ENCODE measurements at places on chromosomes 2 and 18.
A peak's percentile ranks its signal among the peaks of the same experiment; 100 is the strongest.

GRCh38 chr18:10863026-10863425, 286.3 kb downstream of the PIEZO2 start:
- no peak for DNase-seq

DNA sequence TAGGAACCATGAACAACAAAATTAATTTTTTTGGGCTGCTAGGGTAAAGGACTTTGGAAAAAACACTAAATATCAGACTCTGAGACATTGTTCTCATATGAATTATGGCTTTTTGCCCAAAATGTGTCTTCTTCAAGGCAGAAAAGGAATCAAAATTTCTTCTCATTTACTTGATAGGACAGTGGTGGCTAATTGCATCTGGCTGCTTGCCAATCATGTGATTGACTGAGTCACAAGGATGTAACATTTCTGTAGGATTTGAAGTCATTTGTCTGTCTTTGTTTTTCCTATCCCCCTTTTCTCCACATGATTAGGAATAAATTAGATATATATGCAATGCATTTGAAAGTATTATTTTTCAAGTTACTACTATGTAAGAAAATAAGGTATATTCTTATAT, 130.2 kb downstream of the SLC4A10 start:
- no peak for DNase-seq

GRCh38 chr2:164054651-164055050, 318.8 kb upstream of the FIGN start:
- no peak for DNase-seq

DNA sequence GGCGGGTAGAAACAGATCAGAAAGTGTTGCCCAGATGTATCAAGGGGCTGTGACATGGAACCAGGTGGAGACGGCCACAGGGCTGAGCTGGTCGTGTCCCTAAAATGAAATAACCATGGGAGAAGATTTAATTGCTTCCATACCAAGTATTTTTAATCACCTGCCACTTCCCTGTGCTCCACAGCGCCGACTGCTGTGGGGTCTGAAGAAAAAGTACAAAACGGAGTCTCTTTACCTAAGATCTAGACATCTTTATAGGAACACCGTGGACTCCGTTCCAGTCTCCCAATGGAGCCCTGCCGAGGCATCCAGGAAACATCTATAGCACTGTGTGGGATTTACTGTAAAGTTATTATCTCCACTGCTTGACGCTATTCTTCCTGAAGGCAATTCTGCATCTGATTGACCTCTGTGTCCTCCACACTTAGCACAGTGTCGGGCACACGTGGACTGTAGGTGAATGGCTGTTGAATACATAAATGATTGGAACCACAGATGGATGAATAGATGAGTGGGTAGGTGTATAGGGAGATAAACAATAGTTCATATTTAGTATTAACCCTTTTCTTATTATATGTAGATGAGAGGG, 21.6 kb upstream of the GYPC start:
- DNase-seq, result no peak

DNA sequence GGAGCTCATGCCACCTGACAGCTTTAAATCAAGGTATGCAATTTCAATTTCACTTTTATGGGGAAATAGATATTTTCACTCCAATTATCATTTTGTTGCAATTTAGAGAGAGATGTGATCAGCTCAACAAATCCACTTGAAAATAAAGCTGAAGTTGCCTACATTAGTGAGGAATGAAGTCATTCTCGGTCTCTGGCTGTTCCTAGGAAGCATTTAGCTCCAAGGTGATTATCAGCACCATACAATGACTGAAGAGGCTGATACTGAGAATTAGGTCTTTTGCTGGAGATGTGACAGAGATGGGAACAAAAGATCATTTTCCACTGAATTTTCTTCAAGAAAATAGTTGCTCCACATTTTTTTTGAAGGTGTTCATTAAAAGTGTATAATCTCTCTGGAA, 1303.7 kb downstream of the DPP10 start:
- no peak for DNase-seq

- no peak for DNase-seq
Observed at GRCh38 chr2:58973811-58974281, 732.7 kb upstream of the FANCL start.

GRCh38 chr2:19900931-19901441, 797 bp downstream of the TTC32 start:
- no peak for DNase-seq

GRCh38 chr2:152648336-152648735, 68.9 kb downstream of the PRPF40A start:
- no peak for DNase-seq

GRCh38 chr2:31255911-31256571, 22.1 kb downstream of the EHD3 start:
- DNase-seq, result no peak

DNA sequence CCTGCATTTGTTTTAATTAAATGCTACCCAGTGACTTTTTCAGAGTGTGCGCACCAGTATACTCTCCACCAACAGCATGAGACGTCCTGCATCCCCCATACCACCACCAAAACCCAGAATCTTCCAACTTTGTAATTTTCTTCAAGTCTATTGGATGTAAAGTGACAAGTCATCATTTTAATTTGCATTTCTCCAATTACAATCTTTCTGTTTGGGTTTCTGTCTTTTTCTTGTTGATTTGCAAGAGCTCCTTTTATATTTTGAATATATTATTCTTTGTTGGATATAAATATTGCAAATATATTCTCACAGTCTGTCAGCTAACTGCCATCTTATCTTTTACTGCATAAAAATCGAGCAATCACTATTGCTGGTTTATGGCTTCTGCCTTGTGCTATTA, 96.6 kb downstream of the FAM168B start:
- DNase-seq, result no peak

DNA sequence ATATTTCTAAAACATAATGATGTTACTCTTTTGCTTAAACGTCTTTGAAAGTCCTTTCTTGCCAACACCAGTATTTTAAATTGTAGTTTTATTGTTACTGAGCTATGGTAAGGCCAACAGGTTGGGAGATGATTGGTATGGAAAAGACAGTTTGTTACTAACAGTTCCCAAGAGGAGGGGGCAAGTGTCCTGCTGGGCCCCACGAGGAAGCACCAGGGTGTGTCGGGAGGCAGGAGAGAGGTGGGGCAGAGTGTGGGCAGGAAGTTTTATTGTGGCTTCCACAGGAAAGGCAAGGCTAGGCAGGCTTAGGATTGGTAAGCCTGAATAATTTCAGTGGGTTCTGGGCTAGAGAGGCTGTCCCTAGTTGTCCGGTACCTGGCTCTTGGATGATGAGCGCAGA, 134.3 kb downstream of the SOCS6 start:
- no peak for DNase-seq

GRCh38 chr2:20350041-20350712, 467 bp downstream of the PUM2 start:
- DNase-seq, result peak; percentile 18

GRCh38 chr2:128450211-128451024, 131.8 kb upstream of the HS6ST1 start:
- no peak for DNase-seq

GRCh38 chr2:33457556-33458247, 18.7 kb upstream of the RASGRP3 start:
- DNase-seq, result no peak

GRCh38 chr2:203498161-203498560, 36.9 kb downstream of the RAPH1 start:
- DNase-seq, result no peak

DNA sequence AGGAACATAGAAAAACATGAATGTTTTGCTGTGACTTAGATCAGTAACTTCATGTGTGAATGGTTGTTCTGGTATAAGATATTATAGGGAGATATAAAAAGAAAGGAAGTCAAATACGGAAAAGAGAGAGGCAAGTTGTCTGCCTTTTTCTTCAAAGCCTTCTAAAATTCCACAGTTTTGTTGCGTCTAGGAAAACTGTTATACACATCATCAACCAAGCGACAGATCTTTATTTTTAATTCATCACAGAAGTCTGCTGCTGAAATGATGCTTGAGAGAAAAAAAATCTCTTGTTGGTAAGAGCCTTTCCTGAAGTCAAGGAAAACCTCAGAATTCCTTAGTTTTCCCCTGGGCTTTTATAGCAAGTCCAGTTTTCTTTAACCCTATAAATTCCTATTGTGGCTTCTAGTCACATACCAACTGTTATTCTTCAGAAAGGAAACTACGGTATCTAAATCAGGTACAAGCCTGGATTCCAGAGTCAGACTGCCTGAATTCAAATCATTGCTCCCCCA, 36.3 kb upstream of the TANC1 start:
- DNase-seq, result no peak

DNA sequence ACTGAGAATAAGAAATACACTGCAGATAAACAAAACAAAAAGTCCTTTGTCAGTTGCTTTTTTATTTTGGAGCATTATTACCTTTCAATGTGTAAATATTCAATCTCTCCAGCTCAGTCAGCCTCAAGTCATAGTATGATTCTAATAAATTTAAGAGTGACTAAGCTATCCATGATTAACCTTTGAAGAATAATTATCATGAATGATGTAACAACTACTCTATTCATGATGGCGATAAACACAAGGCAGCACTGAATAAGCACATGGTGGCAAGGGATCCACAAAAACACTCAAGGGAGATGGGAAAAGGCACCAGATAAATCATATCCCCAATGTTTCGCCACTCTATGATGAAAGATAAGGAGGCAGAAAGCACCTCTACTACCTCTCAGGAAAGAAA, 67.0 kb downstream of the MAP4K3 start:
- DNase-seq, result no peak

DNA sequence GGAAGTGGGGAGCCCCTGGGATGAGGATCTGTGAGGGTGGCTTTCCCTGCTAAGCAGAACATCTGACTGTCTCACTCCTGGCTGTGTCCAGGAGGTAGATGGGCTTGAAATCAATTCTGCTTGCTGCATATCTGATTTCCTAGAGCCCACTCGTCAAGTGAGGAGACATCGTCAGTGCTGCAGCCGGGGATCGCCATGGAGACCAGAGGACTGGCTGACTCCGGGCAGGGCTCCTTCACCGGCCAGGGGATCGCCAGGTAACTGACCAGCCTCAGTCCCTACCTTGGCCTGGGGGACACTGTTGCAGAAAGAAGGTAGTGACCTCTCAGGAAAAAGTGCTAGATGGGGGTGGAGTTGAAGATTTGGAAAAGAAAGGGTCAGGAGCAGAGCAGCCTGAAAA, 31.3 kb downstream of the CNGA3 start:
- no peak for DNase-seq

DNA sequence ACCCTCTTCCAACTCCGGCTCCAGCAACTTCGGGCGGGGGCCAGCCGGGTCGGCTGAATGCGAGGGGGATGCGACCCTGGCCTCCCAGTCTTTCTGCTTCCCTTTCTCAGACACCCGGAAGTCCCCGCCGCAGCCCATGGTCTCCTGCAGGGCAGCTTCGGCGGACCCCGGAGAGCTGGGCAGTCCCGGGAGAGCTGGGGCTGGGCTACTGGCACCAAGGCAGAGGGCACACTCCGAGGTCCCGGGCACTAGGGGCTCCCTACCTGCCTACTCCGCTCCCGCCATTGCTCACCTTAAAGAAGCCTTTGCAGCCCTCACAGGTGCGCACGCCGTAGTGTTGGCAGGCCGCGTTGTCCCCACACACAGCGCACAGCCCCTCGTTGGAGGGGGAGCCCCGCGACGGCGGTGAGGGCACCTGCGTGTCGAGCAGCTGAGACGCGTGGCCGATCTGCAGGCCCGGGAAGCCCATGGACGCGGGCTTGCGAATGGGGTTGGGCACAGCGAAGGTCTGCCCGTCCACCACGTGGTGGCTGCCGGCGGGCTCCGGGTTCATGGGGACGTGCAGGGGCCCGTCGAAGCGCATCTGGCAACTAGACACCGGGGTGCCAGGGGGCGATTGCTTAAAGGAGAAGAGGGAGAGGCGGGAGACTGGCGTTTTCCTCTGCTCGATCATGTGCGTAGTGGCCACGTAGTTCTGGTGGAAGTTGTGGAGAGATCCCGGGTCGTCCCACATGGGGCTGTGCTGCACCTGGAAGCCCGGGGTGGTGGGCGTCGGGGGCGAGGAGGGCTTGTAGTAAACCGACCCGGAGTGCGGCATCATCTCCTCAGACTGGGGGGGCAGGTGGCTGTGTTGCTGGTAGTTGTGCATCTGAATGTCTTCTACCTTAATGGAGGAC, 3.2 kb downstream of the NR4A2 start:
- DNase-seq, result no peak

GRCh38 chr2:137957033-137957432, 7.2 kb upstream of the HNMT start:
- no peak for DNase-seq

DNA sequence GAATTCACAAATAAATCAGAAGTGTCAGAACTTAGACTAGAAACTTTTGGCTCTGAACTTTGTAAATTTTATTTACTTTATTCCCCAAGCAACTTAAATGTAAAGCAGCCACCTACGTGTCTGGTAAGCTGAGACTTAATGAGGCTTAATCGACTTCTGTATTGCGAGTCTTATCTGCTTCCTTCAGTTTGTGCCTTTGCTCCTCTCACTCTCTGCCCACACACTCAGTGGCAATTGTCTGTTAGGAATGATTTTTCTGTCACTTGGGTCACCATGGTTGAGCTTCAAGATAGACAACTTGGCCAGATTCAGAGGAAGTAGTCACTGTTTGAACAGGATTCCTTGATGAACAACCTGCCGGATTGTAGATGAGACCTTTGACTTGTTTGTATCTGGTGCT, 691.4 kb upstream of the FSHR start:
- DNase-seq, result no peak

DNA sequence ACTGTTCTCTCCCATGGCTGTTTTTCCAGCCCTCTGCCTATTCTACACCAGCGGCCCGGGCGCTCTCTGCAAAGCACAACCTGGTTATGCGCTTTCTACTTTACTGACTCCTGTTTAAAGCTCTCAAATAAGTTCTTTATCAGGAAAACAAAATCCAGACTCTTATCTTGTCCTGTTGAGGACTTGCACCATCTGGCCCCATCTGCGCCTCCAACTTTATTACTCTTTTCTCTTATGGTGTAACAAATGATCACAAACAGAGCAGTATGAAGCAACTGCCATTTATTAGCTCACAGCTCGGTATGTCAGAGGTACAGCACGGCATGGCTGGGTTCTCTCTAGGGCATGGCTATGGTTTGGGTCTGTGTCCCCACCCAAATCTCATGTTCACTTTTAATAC, 236.5 kb upstream of the NT5C1B start:
- no peak for DNase-seq

Data from cortex of kidney (tissue), 1 donor.